NCI-H1417 treated with DMSO at 0.1 percent for 48 hours (cell line): ENCODE measurements at places on chromosomes 5 and 9.

DNA sequence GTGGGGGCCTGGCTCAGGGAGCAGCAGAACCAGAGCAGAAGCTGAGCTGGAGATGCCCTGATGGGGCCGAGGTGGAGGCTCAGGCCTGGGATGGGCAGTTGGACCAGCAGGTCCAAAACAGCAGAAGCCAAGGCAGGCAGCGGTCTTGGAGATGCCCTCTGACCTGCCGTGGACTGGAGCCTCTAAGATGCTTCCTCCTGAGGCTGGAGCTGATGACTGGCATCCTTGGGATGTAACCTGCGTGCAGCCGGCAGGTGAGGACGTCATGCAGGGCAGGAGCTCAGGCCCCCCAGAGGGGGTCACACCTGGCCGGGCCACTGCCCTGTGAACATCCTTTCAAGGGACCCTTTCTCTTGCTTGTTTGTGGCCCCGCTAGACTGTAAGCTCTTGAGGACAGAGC, 162.0 kb downstream of the RGS3 start:
- DNase-seq = no peak

- DNase-seq = no peak
Observed at GRCh38 chr9:133605856-133606707, 3.1 kb downstream of the FAM163B start.

DNA sequence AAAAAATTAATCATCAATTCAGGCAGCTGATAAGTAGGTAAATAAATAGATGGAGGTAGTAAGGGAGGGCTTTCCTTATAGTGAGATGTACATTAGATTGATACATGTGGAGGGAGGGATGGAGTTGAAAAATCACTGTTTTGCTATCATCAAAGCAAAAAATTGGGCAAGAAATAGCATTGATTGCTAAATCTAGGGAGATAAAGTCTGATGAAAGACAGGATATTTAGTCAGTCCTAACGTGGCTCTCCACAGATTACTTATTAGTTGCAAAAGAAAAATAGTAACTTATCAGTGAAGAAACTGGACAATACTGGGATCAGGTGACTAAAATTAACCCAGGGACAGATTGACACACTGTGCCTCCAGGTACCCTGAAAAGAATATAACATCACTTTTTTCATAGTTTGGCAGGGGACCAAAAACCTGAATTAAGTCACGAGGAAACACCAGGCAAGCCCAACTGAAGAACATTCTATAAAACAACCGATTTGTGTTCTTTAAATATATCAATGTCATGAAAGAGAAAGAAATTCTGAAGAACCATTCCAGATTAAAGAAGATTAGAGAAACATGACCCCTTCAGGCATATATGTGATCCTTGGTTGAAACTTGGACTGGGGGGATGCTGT, 27.1 kb upstream of the GOLPH3 start:
- DNase-seq = no peak

DNA sequence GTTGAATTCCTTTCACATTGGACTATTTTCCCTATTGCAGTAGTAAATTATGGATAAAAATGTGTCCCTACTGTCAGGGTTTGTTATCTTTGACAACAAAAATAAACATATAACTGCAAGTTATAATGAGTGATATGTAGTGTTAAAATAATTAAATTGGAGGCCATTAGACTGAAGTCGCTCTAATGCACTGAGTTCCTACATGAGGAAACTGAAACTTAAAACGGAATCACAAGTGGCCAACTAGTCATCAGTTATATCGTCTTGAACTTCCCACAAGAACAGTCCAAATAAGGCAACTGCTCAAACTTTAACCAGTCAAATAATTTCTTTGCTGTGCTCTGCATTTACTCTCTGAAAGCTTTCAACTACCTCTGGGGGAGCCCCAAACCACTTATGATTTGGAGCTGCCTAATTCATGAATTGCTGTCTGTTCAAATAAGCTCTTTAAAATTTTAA, 2.1 kb upstream of the IFT74 start:
- DNase-seq = no peak

GRCh38 chr5:139675213-139675612, 27.1 kb downstream of the CXXC5 start:
- no peak for DNase-seq

- no peak for DNase-seq
Observed at GRCh38 chr9:115730396-115730795, 423.2 kb upstream of the PAPPA start.

DNA sequence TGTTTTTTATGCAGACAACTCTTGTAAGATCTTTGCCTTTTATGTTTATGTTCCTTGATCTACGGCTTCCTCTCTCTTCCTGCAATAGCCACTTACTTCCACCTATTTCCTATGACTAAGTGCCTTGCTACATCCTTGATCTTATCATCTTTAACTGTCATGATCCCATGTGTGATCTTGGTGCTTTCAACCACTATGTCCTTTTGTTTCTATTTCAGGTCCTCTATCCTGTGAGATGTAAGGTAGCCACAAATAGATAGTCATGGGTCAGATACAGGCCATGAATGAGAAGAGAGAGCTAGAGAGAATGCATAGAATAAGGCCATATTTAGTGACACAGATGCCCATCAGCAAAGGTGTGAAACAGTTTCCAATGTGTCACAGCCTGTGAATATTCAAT, 243.6 kb upstream of the HAPLN1 start:
- DNase-seq = no peak

DNA sequence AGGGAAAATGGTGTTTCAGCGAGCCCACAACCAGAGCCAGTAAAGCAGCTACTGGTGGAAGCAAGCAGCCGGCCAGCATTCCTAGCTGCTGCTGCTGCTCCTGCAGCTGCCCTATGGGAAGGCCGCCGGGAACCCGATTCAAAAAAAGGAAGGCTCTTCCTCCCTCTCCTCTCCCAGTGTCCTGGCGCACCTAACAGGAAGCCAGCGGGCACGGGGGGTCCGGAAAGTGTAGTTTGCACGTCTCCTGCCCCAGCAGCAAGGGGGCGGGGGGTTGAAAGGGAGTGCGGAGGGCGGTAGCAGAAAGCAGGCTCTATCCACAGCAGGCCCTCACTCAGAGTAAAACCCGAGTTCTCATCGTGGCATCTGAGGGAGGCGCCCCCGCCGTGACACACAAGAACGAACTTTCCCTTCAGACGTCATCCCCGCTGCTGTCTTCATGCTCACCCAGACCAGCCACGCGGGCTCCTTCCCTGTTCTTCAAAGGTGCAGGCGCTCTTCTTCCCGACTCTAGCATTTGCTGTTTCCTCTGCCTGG, 16.5 kb downstream of the GRXCR2 start:
- DNase-seq = no peak

DNA sequence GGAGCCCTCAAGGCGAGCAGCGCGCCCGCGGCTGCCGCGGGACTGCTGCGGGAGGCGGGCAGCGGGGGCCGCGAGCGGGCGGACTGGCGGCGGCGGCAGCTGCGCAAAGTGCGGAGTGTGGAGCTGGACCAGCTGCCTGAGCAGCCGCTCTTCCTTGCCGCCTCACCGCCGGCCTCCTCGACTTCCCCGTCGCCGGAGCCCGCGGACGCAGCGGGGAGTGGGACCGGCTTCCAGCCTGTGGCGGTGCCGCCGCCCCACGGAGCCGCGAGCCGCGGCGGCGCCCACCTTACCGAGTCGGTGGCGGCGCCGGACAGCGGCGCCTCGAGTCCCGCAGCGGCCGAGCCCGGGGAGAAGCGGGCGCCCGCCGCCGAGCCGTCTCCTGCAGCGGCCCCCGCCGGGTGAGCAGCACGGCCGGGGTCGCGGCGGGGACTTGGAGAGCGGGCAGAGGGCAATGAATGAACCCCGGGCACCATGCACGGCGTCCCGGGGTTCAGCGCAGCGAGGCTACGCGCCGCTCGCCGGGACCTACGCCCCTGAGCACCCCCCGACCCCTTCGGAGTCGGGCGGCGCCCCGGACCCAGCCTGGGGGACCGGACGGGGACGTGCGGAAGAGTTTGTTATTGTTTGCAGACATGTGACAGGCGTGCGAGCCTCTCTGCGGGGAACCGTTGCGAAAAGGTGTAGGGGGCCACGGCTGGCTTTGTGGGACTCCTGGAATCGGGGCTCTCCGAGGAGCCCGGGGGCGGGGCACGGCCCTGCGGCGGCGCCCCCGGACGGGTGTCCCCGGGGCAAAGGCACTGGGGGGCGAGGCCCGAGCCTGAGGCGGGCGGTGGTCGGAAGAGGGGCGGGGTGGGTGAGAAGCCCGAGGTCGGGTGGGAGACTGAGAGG, 553 bp downstream of the MAP3K1 start:
- DNase-seq = no peak

- no peak for DNase-seq
Observed at GRCh38 chr9:19875291-19875920, 86.6 kb upstream of the SLC24A2 start.

DNA sequence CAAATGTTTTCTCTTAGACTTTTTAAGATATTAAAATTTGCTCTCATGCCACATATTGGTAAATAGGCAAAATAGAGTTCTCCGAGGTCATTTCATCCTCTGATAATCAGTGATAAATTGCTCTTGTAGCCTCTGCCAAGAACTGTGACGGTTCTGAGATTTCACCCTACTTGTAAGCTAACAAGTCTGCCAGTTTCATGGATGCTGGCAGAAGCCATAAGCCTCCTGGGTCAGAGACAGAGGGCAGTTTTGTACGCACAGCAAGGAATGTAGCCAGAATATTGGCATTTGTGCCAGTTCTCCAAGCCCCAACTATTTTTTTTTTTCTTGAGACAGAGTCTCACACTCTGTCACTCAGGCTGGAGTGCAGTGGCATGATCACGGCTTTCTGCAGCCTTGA, 945.0 kb upstream of the WWC1 start:
- DNase-seq = no peak

DNA sequence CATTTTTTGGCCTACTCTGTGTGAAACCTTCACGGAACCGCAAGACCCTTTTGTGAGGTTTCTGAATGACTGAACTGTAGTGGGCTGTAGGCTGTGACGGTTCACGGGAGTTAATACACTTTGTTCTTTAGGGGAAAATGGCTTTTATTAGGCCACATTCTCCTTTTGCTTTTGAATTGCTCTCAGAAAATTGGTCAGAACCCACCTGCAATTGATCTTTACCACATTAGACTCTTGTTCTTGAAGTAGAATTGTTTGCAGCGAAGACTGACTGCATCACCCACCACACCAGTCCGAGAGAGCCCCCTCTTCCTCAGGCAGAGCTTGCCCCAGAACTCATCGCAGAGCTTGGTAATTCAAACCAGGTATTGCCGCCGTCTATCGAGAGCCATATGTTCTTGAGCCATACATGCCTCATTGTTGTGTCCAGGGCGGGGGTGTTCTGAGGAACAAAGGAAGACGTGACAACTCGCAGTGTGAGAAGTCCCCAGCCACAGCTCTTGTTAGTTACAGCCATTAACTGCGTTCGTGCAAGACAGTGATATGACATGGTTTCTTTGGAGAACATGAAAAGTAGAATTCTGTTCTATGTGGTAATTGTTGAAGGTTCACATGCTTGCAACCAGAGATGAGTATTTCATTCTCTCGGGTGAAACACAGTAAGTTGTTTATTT, 166.4 kb upstream of the OTULINL start:
- DNase-seq = no peak
